ENCODE measurements at places on chromosomes 2 and 18. TPM values are rescaled to one million over a fixed set of nuclear protein-coding genes. Genes with fewer than 3 reads are reported as not detected.

ATP6V1B1 gene
- 0.15 TPM for total RNA-seq

CCDC74B gene
- 2.7 TPM for total RNA-seq

LHCGR gene
- total RNA-seq, result not detected

PLCL1 gene
- 10.7 TPM for total RNA-seq

DSG2 gene
- total RNA-seq, result under 0.01 TPM

SERPINB2 gene
- 6.2 TPM for total RNA-seq

APOB gene
- 0.30 TPM for total RNA-seq

DNER gene
- total RNA-seq, result under 0.01 TPM

UNC50 gene
- total RNA-seq, result 55.8 TPM

ALLC gene
- not detected for total RNA-seq

FTCDNL1 gene
- under 0.01 TPM for total RNA-seq

EHBP1 gene
- 32.5 TPM for total RNA-seq

METAP1D gene
- 3.9 TPM for total RNA-seq

SIX3 gene
- not detected for total RNA-seq

CPO gene
- not detected for total RNA-seq

TRIB2 gene
- 12.7 TPM for total RNA-seq

RAB17 gene
- total RNA-seq, result not detected

CCDC74A gene
- total RNA-seq, result 4.9 TPM

CHCHD5 gene
- total RNA-seq, result 11.7 TPM

AFG3L2 gene
- 57.5 TPM for total RNA-seq

AFF3 gene
- total RNA-seq, result not detected

STPG4 gene
- total RNA-seq, result not detected

SLC16A14 gene
- 0.46 TPM for total RNA-seq

NTSR2 gene
- total RNA-seq, result not detected

WNT10A gene
- not detected for total RNA-seq

SPATS2L gene
- total RNA-seq, result 43.8 TPM

OR6B2 gene
- total RNA-seq, result not detected

C2orf80 gene
- not detected for total RNA-seq

AGXT gene
- not detected for total RNA-seq

TMEM198 gene
- total RNA-seq, result not detected
